ENCODE measurements at places on chromosomes 16 and 17.

GRCh38 chr16:75113541-75114121 is 2.9 kb downstream of the LDHD start:
- no peak for DNase-seq

DNA sequence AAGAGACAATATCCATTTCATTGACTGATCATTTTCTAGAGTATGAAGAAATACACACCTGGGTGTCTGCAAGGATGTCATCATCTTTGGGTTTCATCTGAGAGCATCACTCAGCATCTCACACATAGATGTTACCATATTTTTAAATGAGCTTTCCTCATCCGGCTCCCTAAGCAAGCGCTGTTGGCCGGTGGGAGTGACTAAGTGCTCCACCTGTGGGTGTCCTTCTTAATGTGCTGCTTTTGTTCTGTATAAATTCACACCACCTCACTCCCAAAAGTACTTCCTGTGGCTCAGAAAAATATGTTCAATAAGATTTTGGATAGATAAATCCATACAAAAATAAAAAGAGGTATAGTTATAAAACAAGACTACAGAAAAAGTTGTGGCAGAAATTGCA is 7.4 kb downstream of the SSTR2 start:
- no peak for DNase-seq

GRCh38 chr17:43946781-43947180 is 4.5 kb upstream of the PPY start:
- no peak for DNase-seq

- DNase-seq: no peak
Observed at GRCh38 chr17:77579131-77579530, 379.4 kb upstream of the TNRC6C start.

DNA sequence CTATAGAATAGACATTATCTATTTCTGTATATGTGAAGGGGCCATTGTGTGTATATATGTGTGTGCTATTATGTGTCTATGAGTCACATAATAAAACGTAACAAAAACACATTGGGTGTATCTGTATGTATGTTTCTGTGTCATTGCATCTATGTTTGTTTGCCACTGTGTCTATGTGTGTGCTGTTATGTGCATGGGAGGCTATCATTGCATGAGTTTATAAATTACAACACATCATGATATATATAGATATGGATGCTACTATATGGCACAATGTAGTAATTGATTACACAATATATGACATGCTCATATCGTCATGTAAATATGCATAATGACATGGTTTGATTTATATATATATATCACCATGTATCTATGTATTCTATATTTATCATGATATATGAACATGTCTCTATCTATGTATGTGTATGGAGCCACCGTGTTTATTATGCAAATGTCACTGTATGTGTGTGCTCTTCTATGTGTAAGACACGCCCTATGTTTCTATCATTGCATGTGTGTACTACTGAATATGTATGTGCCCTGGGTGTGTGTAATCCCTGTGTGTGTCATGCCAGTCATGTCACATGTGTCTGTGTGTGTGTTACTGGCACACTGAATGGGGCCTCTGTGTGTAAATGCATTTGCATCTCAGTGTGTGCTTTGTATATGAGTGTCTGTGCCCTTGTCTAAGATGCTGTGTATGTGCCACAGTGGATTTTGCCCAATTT is 1.4 kb upstream of the TSPOAP1 start:
- DNase-seq: no peak

DNA sequence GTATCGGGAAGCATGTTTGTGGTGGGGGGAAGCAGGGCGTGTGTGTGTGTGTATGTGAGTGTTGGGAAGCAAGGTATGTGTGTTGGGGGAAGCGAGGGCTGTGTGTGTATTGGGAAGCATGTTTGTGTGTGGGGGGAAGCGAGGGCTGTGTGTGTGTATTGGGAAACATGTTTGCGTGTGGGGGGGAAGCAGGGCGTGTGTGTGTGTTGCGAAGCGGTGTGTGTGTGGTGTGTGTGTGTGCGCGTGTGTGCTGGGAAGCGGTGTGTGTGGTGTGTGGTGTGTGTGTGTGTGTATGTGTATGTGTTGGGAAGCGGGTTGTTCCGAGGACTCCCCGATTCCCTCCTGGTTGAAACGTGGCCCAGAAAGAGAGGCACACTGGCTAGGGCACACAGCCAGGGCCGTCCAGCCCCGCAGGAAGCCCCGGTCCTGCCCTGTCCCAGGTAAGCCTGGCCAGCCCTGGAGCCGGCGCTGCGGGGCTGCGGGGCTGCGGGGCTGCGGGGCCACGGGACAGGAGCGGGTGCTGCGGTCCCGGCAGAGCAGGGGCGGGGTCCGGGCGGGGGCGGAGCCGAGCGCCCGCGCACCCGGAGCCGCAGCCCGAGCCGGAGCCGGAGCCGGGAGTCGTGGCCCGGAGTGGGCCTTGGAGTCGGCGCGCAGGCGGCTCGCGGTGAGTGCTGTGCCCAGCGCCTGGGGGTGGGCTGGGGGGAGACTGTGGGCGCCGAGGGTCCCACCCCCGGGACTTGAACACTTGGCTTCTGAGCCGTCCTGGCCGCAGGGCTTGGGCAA is at the start of gene NOD2:
Gene NOD2, plus strand, starts transcription at position 608 of the 783 bp plus-strand sequence. CDS start 5,890 bp downstream, outside the sequence.
- peak; percentile 63 for DNase-seq

- DNase-seq: no peak
Observed at GRCh38 chr16:78743556-78743955, 644.1 kb downstream of the WWOX start.

DNA sequence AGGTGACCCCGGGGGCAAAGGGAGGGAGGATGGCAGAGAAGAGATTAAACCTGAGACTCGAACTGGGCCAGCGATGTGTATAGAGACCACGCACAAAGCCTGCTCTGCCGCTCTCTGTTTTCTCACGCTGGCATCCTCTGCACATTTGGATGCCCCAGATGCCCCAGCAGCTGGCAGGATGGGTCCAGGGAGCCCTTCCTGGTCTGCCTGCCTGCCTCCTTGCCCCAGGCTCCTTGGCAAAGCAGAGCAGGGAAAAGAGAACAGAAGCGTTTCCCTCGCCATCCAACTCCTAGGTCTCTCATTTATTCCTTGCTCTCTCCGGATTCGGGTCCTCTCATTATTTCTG is 5.2 kb upstream of the PIPOX start:
- DNase-seq: no peak

GRCh38 chr17:16286009-16286946 is 67.0 kb downstream of the CENPV start:
- peak; percentile 68 for DNase-seq

DNA sequence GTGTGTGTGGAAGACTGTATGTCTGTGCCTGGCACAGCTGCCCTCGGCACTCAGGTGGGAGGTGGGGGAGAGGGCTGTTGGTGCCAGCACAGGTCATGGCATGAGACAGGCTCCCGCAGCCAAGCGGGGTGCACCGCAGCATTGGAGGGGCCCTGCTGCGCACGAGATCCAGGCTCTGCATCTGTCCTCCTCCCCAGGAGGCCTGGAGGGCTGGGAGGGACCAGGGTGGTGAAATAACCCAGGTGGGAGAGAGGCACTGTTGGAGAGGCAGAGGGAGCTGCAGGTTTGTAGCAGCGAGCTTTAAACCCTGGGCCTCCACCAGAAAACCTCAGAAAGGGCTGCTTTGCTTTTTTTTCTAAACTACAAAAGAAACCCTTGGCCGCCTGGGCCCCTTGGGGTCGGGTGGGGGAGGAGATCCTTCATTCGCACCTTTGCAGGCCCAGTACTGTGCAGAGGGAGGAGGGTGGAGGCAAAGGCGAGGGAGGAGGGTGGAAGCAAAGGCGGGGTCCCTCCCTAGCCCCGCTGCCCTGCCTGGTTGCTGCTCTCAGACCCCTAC is 241.7 kb downstream of the SEC14L1 start:
- peak; percentile 51 for DNase-seq

DNA sequence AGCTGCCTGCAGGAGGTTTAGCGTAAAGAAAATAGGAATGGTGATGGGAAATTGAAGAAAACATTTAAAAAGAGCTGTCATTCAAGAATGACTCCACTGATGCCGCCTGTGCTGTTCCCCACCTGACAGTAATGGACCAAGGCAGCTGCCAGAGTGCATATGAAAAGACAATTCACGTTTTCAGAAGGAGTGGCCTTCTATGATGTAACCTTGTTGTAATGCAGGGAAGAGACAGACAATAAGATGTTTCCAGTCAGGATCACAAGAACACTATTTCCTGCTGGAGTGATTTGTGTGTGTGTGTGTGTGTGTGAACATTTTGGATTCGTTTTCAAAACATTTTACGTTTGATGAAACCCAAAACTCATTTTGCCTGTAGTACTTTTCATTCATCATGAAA is 203.7 kb downstream of the LGALS9B start:
- no peak for DNase-seq

- DNase-seq: no peak
Observed at GRCh38 chr16:66881560-66881959, 1.2 kb downstream of the PDP2 start.

DNA sequence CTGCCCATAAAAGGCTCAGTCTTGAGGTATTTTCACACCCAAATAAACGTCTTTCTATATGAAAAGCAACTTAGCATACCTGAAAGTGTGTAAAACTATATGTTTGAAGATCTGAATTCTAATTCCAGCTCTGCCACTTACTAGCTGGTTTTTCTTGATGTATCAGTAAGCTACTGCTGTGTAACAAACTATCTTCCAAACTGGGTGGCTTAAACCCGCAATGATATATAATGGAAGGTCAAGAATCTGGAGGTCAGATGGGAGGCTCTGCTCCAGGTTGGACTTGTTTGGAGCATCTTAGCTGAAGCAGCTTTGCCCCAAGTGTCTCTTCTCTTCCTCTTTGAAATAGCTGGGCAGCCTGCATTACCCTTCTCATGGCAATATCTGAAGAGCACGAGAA is 164.3 kb upstream of the IRX5 start:
- DNase-seq: no peak

- no peak for DNase-seq
Observed at GRCh38 chr16:48371393-48371780, 13.8 kb downstream of the SIAH1 start.
